Cerebellar cortex (tissue), 1 donor: ENCODE measurements at places on chromosomes 13 and 19.

DNA sequence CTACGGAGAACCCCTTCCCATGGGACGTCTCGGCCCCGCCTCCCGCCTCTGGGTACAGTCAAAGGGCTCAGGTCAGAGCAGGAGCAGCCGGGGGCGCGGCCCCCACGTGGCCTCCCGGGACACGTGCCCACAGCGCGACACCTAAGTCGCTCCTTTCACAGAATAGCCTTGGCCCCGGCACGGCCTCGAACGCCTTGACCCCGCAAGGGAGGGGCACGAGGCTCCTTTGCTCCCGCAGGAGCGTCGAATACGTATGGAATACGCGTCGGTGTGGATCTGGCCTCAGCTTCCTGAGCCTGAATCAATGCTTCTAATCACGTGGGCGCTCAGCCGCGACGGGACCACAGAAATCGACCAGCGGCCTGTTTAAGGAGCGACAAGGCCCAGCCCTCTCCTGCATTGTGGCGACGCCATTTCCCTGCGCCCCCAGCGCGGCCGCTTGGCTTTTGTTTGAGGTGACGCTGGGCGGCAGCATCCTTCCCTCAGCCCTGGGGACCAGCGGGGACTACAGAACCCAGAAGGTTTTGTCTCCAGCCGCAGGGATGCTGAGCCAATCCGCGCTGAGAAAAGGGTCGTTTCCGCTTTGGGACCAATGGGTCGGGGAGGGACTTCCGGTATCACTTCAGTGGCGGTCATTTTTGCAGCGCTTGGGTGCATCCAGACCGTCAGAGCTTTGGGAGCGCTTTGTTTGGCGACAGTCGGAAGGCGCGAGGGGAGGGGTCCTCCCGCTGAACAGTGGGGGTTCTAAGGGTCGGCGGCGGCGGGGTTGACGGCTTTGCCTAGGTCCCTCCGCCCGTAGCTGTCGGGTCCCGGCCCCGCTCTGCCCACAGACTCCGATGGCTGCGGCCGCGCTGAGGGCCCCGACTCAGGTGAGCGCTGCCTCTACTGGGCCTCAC is at the start of gene ZIK1:
Gene ZIK1, plus strand, starts transcription at position 625 of the 896 bp plus-strand sequence. Its CDS starts 212 bp downstream, at position 837.
- peak; percentile 98 for DNase-seq

GRCh38 chr19:3621689-3622088 is 4.9 kb downstream of the CACTIN start:
- DNase-seq = no peak

DNA sequence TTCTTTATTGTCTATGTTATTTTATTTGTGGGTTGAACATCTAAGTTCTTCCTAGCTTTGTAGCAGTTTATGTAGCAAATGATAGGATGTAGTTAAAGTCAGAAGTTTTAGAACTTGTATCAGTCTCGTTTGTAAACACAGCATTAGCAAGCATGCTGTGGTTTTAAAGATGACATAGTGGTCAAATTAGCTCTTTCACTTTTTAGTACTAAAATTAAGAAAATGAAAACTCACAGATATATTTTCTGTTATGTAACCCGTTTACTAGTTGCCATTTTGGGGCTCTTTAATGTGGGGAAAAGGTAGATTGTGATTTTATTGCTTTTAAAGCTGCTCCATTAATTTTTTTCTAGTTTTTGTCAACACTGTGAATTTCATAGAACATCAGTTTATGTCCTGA is 216.5 kb downstream of the PCCA start:
- DNase-seq = no peak

GRCh38 chr19:36916991-36917390 is 859 bp downstream of the ZNF568 start:
- peak; percentile 19 for DNase-seq

- DNase-seq = no peak
Observed at GRCh38 chr13:41563341-41563983, 106.1 kb downstream of the RGCC start.

GRCh38 chr19:32203161-32203560 is 142.2 kb upstream of the ZNF507 start:
- DNase-seq = no peak

DNA sequence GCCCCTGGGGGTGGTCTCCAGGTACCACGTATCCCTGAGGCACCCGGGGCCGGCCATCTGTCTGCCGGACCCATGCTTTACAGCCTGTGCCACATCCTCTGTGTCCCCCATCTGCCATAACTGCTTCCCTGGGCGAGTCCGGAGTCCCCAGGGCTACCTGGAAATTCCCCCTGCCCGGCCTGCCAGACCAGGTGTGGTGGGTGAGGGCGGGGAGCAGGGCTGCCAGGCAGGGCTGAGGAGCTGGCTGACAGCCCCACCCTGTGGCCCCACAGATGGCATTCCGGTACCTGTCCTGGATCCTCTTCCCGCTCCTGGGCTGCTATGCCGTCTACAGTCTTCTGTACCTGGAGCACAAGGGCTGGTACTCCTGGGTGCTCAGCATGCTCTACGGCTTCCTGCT is 10.3 kb upstream of the RELB start:
- DNase-seq = no peak

GRCh38 chr19:13037731-13038130 is 42.5 kb downstream of the NFIX start:
- DNase-seq = no peak

DNA sequence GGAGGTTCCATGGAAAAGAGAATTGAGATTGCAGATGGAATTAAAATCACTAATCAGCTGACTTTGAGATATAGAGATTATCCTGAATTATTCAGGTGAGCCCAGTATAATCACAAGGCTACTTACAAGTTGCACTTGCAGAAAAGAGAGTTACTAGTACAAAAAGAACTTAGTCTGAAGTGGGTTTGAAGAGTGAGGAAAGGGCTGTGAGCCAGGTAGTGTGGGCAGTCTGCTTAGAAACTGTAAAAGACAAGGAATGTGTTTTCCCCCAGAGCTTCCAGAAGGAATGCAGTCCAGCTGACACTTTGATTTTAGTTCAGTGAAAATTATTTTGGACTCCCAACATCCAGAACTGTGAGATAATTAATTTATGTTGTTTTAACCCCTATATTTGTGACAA is 285.4 kb upstream of the GPC6 start:
- DNase-seq = no peak

GRCh38 chr19:31349160-31349881 is at the start of gene TSHZ3:
TSS of gene TSHZ3 (minus strand) at chr19:31349436. CDS start at chr19:31349219, 217 bp downstream.
- DNase-seq = no peak

- DNase-seq = no peak
Observed at GRCh38 chr13:35617420-35617819, 140.9 kb upstream of the MAB21L1 start.

DNA sequence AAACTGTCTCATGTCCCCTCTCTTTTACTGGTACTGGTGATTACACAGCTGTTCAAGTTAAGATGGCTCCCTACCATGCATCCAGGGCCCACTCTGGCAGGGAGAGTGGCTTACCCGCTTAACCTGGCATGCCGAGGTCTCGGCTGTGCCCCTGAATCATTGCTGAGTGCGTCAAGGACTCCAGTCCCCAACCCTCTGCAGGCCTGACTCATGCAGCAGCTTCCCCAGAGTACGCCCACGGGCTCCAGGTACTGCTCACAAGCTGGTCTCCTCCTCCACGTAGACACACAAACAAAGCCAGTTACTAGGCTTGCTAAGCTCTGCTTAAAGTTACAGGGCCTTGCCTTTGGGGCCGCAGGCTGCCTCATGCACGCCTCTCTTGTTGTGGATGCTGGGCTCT is 447.4 kb downstream of the COG6 start:
- no peak for DNase-seq

DNA sequence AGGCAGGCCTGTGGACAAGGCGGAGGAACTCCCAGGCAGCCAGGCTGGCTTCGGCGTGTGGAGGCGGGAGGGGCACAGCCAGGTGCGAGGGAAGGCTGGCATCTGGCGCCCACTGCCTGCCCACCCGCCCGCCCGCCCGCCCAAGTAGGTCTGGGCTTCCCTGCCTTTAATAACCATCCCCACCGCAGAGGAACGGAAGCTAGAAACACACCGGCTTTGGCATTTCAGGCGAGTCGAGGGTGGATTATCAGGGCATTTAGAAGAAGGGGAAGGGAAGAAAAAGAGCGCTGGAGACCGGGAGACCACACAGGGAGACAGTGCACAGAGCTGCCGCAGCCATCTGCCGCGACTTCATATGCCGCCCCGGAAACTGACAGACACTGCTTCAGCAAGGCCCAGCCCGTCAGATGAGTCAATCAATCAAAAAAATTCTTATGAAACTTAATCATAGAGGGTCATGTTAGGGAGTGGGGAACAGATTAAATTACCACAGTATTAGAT is 199.7 kb downstream of the TSHZ3 start:
- no peak for DNase-seq

GRCh38 chr13:45337395-45337794 is 3.6 kb downstream of the TPT1 start:
- no peak for DNase-seq

DNA sequence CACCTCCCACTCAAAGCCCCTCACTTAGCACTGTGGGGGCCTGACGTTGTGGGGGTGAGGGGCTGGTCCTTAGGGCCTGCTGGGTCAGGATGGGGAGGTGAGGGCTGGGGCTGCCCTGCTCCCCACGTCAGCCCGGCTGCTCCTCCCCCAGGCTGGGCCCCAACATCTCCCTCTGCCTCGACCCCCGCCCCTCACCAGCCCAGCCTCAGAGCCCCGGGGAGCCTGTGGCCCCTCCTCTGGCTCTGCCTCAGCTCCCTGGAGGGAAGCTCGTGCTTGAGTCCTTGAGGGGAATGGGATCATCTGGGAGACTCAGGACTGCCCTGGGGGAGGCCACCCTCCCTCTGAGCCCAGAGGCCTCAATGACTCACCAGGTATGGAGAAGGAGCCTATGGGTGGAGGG is 6.8 kb downstream of the LILRA4 start:
- no peak for DNase-seq

- DNase-seq = no peak
Observed at GRCh38 chr13:110912651-110913051, 2.2 kb downstream of the ANKRD10 start.
